Uterine smooth muscle cell (primary cell): ENCODE measurements at places on chromosomes 6 and 20. TPM values are rescaled to one million over a fixed set of nuclear protein-coding genes. Genes with fewer than 3 reads are reported as not detected.

The SMLR1 gene
- total RNA-seq: not detected in 2 replicates

The HLA-DRA gene
- not detected in 2 replicates for total RNA-seq

The FUT9 gene
- total RNA-seq: under 0.01 TPM in 1 of 2 replicates, not detected in the other

The C20orf202 gene
- 0.12 TPM in 1 of 2 replicates, not detected in the other for total RNA-seq

The OR2B2 gene
- total RNA-seq: not detected in 2 replicates

The ZSCAN23 gene
- 6.2 and 6.3 TPM in 2 replicates for total RNA-seq

The PCED1A gene
- 22.2 and 34.0 TPM in 2 replicates for total RNA-seq

The PRICKLE4 gene
- total RNA-seq: 0.66 TPM in 1 of 2 replicates, not detected in the other

The COL9A3 gene
- 0.11 and 1.1 TPM in 2 replicates for total RNA-seq

The FNDC11 gene
- total RNA-seq: 0.66 and 2.4 TPM in 2 replicates

The GINM1 gene
- total RNA-seq: 39.7 and 68.0 TPM in 2 replicates

The RAET1L gene
- total RNA-seq: not detected in 2 replicates

The PLEKHG1 gene
- 1.3 and 2.0 TPM in 2 replicates for total RNA-seq

The VSX1 gene
- not detected in 2 replicates for total RNA-seq

The IL17A gene
- not detected in 2 replicates for total RNA-seq

The MAN1A1 gene
- total RNA-seq: 90.0 and 131 TPM in 2 replicates

The IL20RA gene
- total RNA-seq: 0.50 and 1.00 TPM in 2 replicates

The TSBP1 gene
- under 0.01 TPM in 1 of 2 replicates, not detected in the other for total RNA-seq

The IMPG1 gene
- 0.37 TPM in 1 of 2 replicates, not detected in the other for total RNA-seq

The ZNF165 gene
- 0.25 and 0.77 TPM in 2 replicates for total RNA-seq

The CTNNBL1 gene
- total RNA-seq: 34.4 and 41.4 TPM in 2 replicates

The KHDC3L gene
- total RNA-seq: 0.12 TPM in 1 of 2 replicates, not detected in the other

The DEF6 gene
- total RNA-seq: 0.87 and 0.89 TPM in 2 replicates

The MCHR2 gene
- not detected in 2 replicates for total RNA-seq

The NOTCH4 gene
- total RNA-seq: 0.62 and 1.4 TPM in 2 replicates

The MTFR2 gene
- 1.6 and 8.1 TPM in 2 replicates for total RNA-seq

The HLA-DRB5 gene
- total RNA-seq: not detected in 2 replicates

The RBM24 gene
- total RNA-seq: 7.0 and 7.6 TPM in 2 replicates

The PLA2G7 gene
- total RNA-seq: not detected in 2 replicates

The CGA gene
- total RNA-seq: 0.77 TPM in 1 of 2 replicates, not detected in the other

The UBE2C gene
- 17.6 and 46.8 TPM in 2 replicates for total RNA-seq

The UNC93A gene
- total RNA-seq: not detected in 2 replicates

The NKX2-4 gene
- not detected in 2 replicates for total RNA-seq

The EFCAB8 gene
- under 0.01 TPM in 1 of 2 replicates, not detected in the other for total RNA-seq

The GLP1R gene
- total RNA-seq: not detected in 2 replicates

The CEP85L gene
- total RNA-seq: 20.4 and 29.8 TPM in 2 replicates

The THBD gene
- 18.5 and 54.1 TPM in 2 replicates for total RNA-seq

The IPCEF1 gene
- total RNA-seq: under 0.01 and 0.77 TPM in 2 replicates

The ENPP5 gene
- 0.50 and 0.55 TPM in 2 replicates for total RNA-seq

The RNF182 gene
- 1.1 and 1.8 TPM in 2 replicates for total RNA-seq

The ASCC3 gene
- 87.4 and 96.7 TPM in 2 replicates for total RNA-seq

The BPIFB2 gene
- not detected in 2 replicates for total RNA-seq

The CALHM4 gene
- total RNA-seq: not detected in 2 replicates

The PRR3 gene
- total RNA-seq: 3.6 and 4.5 TPM in 2 replicates

The OR2J3 gene
- total RNA-seq: not detected in 2 replicates
